SK-N-SH treated with all-trans-retinoic acid at 6 μM for 48 hours (cell line): ENCODE measurements at places on chromosomes 1 and 21.
A peak's percentile ranks its signal among the peaks of the same experiment; 100 is the strongest.

- no peak for ATAC-seq
Measured at GRCh38 chr1:177286396-177286795, 115.6 kb downstream of the BRINP2 start.

DNA sequence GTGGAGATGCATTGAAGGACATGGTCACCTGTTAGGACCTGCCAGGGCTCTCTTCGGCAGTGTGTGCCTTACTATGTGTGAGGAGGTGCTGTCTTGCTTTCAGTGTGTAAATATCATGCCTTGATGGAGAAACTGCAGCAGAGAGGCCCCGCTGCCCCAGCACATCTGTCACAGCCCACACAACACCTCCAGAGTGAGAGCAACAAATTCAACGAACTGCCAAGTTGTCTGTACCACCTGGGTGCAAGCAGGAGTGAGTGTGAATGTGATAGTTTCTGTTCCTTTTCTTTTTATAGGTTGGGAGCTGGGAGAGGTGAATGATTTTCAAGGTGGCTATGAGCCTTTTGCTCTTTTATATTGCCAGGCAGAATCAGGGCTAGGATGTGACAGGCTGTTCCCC is 114.6 kb upstream of the KIAA0040 start:
- ATAC-seq, result no peak

DNA sequence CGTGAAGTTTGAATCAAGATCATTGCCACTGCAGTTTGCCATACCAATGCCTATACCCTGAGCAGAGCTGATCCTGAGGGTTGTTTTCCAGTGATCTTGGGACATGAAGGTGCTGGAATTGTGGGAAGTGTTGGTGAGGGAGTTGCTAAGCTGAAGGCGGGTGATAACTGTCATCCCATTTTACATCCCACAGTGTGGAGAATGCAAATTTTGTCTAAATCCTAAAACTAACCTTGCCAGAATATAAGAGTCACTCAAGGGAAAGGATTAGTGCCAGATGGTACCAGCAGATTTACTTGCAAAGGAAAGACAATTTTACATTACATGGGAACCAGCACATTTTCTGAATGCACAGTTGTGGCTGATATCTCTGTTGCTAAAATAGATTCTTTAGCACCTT is 78.6 kb downstream of the FMN2 start:
- no peak for ATAC-seq

DNA sequence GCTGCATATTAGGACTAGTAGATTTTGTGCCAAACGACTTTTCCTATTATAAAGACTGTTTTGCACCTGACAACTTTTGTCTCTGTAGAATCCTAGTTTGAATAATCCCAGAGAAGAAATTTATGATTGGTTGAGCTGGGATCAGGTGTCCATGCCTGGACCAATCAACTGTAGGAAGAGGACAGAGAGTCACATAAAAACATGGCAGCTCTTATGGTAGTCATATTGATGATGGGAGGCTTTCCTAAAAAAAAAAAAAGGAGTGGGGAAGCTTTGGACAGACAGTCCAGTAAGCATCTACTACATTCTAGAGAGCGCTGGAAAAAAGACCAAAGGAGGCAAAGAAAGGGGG is 30.7 kb upstream of the IGSF3 start:
- no peak for ATAC-seq

DNA sequence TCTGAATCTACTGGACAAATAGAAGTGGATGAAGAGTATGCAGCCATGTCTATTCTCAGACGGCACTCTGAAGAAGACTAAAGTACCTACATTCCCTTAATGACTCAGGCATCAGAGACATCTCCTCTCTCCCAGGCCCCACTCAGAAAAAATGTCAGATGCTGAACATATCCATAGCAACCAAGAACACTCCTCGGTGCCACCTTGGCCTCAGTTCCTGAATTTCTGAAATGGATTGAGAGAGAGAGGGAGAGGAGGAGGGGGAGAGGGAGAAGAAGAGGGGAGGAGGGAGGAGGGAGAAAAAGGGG is 16.0 kb upstream of the OVAAL start:
- ATAC-seq, result peak; percentile 73

DNA sequence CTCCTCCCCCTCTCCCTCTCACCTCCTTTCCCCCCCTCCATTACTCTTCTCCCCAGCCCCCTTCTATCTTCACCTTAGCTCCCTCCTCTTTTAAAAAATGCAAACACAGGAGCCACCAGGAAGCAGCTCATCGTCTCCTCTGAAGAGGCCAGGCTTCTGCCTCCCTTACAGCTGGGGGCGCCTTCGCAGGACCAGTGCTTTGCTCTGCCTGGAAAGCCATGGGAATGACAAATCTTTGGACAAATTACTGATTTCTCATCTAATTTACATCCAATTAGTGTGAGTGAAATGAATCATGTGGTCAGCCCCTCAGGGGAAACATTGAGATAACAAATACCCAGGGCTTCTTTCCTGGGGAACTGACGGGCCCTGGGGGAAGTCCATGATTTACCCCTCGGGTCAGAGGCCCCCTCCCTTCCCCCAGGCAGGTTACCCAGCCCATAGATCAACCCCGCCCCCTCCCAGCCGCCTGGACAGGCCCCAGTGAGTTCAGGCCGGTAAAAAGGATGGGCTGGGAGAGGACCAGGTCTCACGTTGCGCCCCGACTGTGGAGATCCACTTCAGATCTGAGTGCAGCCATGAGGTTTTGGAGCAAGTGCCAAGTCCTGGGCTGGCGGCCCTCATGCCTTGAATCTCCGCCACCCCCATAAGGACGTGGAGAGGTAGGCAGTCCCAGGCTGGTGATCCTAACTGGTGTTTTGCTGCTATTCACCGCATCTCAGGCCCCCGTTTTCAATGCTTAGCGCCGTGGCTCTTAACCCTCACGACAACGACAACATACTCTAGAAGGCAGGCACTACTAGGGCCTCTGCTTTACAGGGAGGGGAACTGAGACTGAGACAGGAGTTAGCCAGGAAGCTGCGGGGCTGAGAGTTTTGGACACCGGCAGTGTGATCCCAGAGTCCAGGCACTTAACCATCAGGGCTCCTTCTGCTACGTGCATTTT is 300.8 kb downstream of the RRAGC start:
- ATAC-seq, result no peak

DNA sequence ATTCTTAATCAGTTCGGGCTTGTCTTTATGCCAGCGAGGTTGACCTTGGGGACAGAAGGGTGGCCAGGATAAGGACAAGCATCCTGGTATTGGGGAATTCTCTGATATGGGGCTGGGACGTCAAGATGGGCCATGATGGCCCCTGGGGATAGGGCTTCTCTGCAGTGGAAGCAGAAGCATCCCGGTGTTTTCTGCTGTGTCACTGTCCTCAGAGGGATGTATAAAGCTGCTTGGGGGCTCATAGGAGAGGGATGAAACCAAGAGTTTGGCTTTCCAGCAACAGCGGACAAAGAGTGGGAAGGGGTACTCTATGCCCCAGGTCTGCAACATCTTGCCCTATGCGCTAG is 1.4 kb upstream of the ATP1B1 start:
- no peak for ATAC-seq

DNA sequence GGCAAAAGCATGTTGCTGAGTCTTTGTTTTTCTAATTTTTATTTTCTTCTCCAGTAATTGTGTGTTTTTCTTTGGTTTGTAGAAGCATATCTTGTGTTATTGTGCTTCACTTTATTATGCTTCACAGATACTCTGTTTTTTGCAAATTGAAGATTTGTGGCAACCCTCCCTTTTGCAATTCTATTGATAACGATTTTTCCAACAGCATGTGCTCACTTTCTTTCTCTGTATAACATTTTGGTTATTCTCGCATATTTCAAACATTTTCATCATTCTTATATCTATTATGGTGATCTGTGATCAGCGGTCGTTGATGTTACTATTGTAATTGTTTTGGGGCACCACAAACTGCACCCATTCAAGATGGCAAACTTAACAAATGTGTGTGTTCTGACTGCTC is 3.8 kb upstream of the ANGEL2 start:
- no peak for ATAC-seq

GRCh38 chr1:14970115-14970798 is 183.3 kb upstream of the TMEM51 start:
- ATAC-seq, result peak; percentile 59

- ATAC-seq, result peak; percentile 87
Measured at GRCh38 chr1:54312796-54313316, 93.3 kb downstream of the SSBP3 start.

DNA sequence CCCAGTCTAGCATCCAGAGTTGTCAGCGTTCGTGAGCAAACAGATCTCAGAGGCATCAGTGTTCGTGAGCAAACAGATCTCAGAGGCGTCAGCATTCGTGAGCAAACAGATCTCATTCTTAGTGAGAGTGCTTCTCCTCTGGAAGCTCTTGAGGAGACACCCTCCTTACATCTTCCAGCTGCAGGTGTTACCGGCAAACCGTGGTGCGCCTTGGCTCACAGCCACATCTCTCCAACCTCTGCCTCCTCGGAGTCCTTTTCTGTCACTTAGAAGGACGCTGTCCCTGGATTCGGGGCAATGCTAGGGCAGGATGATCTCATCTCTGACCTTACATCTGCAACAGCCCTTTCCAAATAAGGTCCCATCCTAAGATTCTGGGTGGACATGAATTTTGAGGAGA is 14.6 kb upstream of the UMODL1 start:
- no peak for ATAC-seq

- no peak for ATAC-seq
Measured at GRCh38 chr1:119358636-119359035, 9.9 kb upstream of the HAO2 start.

DNA sequence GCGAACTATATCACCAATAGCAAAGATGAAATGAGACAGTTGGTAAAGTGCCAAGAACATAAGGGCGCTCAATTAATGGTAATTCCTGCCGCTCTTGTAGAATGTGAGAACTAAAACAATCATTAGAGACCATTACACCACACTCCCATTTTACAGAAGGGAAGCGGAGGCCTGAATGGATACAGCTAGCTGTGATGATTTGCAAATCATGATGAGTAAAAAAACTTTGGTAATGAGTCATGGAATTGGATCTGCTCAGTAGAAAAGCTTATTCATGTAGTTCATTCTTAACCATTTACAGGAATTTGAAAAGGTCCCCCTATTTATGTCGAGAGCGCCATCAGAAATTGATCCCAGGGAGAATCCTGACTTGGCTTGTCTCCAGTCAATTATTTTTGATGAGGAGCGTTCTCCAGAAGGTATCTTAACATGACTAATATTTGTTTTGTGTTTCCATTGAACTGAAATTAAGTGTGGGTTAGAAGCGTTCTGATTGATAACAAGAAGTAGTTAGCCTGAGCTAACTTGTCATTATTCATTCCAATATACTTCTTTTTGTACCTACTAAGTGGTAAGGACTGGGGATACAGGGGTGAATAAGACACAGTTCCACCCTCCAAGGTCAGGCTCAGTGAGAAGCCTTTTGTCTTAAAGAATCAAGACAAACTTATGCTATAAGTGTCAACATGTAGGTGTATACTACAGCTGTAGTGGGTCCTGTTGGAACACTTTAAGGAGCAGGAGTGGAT is 812 bp downstream of the TTC4 start:
- peak; percentile 37 for ATAC-seq
